HEK293T (cell line): ENCODE measurements at places on chromosomes 3 and 15.

DNA sequence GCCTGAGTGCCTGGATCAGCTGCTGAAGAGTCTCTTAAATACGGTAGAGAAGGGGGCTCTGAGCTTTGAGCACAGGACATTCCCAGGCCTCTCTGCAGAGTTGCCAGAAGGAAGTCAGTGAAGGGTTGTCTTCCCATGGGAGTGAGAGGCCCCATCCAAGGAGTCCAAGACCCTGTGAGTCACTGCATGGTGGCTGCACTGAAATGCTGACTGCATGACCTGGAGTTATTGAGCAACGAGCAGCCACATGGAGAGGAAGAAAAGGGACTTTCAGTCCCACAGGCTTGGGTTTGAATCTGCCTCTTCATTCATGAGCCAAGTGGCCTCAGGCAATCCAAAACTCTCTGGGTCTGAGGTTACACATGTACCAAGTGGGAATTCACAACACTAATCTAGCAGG, 69.6 kb upstream of the RASGRF1 start:
- DNase-seq = no peak

DNA sequence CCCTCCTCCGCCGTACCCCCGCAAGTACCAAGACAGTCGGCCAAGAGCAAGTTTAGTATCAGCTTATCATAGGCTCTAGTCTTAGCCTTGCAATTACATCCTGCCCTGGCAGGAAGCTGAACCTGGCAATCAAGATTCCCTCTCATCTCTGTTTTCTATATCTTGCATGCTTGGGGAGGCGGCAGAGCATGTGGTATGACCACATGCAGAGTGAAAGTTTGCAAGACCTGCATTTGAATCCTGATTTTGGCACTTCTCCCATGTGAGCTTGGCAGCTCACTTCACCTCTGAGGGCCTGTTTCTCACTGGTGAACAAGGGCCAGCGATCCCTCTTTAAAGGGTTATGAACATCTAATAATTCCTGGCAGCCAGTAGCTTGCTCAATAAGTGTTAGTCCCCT, 106.1 kb upstream of the FRMD4B start:
- DNase-seq = no peak

DNA sequence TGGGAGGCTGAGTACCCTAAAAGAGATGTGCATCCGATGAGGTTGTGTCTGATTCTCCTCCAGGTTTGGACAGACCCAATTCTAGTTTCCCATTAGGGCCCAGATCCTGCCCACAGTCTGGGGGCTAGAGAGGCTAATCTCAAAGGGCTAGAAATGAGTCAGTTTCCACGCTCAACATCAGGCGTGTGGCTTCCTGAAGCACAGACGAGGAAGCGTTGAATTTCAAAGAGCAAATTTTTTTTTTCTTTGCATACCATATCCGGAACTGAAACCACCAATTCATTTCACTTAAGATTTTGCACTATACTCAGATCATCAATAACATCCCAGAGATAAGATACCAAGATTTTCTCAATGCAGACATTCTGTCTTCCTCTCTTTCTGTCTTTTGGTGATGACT, 173.8 kb upstream of the BCL6 start:
- DNase-seq = no peak

DNA sequence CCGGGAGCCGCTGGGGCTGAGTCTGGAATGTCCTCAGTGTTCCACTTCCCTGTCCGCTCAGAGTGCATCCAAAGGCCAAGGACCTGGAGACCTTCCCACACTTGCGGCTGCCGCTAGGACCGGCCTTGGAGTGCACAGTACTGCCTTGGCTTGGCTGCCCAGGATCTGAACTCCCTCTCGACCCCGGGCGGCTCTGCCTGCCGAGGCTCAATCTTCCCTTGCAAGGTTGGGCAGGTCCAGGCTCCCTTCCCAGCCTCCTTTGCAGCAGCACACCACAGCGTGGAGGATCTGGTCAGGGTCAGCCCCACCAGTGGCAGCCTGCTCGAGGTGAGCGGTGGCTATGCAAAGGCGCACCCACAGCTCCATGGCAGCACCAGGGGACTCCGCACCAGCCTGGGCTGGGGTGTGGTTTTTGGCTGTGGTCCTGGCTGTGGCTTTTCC, 69.2 kb downstream of the PLXNA1 start:
- DNase-seq = no peak

DNA sequence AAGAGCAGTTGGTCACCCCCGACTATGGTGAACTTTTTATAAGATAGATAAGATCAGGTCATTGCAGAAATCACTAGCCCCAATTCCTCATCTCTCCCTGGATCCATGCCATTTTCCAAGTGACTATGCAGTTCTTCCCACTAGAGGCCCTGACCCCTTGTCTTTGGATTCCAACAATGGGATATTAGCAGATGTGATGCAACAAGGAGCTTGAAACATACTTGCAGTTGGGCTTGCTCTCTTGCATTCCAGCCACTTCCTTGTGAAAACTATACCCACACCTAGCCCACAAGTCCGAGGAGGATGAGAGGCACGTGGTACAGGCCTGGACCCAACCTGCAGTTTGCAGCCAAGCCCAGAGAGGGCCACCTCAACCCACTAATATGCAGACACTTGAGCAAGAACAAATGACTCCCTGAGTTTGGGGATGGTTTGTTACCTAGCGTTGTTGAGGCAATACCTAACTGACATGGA, 60.6 kb downstream of the SUCLG2 start:
- no peak for DNase-seq

- no peak for DNase-seq
Observed at GRCh38 chr3:141096981-141097380, 45.8 kb downstream of the SPSB4 start.

DNA sequence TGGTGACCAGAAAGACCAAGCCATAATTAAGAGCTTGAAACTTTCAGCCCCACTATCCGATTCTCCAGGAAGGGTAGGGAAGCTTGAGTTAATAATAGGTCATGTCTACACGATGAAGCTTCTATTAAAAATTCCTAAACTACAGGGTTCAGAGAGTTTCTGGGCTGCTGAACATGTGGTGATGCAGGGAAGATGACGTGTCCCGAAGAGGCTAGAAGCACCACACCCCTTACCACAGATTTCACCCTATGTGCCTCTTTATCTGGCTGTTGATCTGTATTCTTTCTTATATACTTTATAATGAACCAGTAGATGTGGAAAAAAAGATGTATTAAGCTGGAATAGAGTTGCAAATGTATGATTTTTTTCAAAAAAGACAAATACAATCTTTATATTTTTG, 473.4 kb downstream of the NLGN1 start:
- no peak for DNase-seq
